ENCODE measurements at places on chromosomes 1 and 21.

DNA sequence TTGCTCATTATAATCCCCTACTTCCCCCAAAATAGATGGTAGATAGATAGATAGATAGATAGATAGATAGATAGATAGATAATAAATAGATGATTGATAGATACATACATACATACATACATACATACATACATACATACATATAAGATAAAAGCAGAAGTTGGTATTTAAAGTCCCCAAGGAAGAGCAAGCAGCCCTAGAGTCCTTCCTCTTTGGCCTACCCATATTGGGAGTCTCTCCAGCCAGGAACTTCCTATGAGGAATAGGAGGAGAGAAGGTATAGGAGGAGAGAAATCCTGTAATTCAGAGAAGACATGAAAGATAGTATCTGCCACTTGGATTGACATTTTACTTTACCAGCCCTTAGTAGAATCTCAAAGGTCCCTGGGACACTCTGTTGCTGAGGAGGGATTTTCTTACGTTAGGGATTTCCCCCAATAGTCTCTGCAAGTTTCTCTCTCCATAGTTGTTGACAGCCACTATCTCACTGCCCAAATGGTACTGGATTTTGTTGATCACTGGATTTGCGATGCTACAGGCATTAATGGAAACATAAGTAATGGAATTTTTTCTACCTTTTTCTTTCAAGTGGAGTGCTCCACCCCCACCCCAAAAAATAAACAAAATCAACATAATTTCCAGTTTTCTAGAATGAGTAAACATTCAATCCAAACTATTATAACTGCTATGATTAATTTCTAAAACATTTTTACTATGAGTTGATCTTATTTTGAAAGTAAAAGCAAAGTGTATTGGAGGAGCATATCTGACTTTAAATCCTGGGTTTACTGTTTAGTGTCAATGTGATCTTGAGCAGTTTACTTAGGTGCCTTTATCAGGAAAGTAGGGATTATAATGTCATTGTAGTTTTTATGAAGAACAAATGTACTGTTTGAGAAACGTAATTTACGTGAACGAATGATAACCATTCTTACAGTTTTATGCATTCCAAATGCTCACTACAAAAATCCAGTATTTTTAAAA lies 93.2 kb upstream of the TNFSF4 start:
- DNase-seq = no peak

GRCh38 chr1:165884690-165885304 lies 57.4 kb downstream of the UCK2 start:
- DNase-seq = no peak

GRCh38 chr1:66526036-66526435 lies 7.9 kb upstream of the SGIP1 start:
- DNase-seq = no peak

GRCh38 chr1:41618871-41619270 lies 134.4 kb upstream of the EDN2 start:
- no peak for DNase-seq

DNA sequence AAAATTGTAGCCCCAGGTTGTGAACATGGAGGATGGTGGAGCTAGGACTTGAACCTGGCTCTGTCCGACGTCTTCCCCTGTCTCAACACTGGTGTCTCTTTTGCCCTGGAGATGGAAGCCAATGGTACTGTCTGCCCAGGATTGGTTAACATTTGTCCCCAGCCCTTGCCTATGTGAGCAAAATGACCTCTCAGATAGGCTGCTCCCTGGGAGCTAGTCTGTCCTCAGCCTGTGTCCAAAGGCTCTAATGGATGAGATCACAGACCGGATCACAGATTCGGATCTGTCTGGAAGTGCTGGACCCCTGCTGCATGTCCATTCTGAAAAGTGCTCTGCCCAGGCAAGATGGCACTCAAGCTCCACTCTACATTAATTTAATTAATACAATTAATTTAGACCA lies 394.4 kb upstream of the VAMP3 start:
- no peak for DNase-seq

DNA sequence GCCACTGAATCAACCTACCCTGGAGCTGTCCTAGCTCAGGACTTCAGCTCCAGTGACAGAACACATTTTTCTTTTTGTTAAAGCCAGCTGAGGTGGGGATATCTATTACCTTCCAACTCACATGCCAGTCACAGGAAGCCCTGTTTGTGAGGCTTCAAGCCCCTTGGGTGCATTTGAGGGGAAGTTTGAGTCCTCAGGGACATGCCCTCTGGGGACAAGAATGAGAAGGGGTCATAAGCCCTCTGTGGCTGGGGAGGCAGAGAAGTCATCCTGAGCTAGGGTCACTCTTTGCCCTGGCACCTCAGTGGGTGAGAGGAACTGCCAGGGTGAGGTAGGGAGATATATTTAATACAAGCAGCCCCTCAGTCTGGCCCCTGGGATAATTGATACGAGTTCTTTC lies 33.5 kb upstream of the CLDN14 start:
- DNase-seq = no peak

- DNase-seq = no peak
Observed at GRCh38 chr1:26234644-26235370, 807 bp downstream of the CEP85 start.
